RCC 7860 (cell line): ENCODE measurements at places on chromosomes 5 and 9.

DNA sequence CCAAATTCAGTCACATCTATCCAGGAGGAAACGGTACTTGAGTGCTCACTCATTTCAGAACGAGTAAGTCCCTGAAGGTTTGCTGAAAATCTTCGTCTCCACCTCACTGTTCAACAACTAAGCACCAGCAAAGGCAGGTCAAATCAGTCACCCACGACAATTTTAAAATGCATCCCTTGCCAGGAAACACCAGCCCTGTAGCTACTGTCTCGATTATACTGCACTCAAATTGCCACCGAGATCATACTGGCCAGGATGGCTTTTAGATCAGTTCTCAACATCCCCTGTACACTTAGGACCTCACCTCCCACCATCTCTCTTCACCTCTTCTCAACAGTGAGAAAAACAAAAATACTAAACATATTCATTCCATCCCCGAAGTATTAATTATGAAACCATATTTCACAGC, 298.6 kb downstream of the AGTPBP1 start:
- DNase-seq: no peak

- no peak for DNase-seq
These were observed 5.3 kb downstream of the GSN start for GRCh38 chr9:121273064-121273775.

DNA sequence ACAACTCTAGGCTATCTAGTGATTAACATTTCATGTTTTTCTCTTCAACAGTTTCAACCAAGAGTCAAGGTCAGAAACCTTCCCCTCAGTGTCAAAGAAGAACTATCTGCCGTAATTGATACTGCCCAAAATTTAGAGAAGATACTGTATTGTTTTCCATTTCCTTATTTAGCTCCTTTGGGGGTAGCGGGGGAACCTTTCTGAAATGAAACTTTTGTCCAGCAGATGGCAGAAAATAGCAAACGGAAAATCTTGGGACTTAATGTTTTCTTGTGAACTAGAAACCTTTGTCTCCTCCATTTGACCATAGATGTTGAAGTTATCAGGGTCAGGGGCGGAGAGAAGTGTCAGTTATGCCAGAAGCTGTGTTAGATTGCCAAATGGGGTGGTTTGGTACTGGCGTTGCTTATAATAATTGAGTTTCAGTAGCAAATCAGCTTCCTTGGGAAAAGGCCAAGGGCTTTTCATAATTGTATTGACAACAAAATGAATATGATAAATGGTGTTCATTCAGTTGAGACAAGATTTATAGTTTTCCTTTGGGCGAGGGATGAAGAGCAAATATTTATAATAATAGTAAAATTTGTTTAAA, 101.7 kb upstream of the TLX3 start:
- peak; percentile 28 for DNase-seq

- no peak for DNase-seq
These were observed 20.2 kb downstream of the RGS3 start for GRCh38 chr9:113483676-113484257.

DNA sequence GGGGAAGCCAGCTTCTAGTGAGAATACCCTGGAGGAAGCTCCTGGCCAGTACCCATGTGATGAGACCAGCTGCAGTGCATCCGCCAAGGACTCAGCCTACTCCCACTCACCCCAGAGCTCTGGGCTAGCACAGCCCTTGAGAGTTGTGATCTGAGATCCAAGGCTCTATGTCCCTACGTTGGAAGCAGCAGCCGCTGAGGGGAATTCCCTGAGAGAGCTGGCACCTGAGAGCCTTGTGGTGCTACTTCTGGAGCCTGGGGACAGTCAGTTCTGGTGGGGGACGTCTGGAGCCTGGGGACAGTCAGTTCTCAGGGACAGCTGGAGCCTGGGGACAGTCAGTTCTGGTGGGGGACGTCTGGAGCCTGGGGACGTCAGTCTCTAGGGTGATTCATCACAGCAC, 39.2 kb downstream of the PDZD2 start:
- DNase-seq: no peak

GRCh38 chr9:131704141-131704983, 35.5 kb downstream of the RAPGEF1 start:
- no peak for DNase-seq

GRCh38 chr5:37721447-37721871, 118.4 kb downstream of the GDNF start:
- peak; percentile 21 for DNase-seq

DNA sequence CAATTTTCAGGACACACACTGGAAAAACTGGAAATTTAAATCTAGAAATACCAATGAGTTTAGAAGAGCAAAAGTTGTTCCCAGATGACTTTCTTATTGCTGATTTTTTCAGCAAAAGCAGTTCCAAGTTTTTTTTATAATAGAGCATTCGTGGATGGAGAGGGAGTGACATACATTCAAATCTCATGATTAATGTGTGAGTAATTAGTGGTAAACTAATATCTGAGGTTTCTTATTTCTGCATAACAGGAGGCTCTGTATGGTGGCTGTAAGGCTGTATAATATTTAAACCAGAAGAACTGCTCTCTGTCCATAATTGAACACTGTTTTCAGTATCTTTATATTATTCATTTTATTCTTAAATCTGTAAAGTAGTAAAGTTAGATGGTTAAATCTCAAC, 25.8 kb downstream of the LYSMD3 start:
- DNase-seq: no peak

DNA sequence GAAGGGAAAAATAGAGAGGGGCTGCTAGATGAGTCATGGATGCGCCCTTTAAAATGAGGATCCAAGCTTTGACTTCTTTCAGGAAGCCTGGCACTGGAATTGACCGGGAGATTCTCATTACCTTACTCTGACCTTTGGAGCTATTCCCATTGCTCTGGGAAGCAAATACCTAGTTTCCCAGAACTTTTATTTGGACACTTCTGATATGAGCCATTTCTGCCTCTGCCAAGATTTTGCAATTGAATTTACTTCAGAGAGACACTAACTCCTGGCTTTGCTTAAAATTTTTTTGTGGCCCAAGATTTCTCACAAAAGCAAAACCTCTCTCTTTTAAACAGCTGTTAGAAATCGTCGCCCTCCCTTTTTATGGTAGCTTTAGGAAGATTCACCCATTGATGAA, 15.7 kb upstream of the AGXT2 start:
- no peak for DNase-seq

- no peak for DNase-seq
These were observed 102.6 kb downstream of the SLC1A3 start for GRCh38 chr5:36708996-36709395.

GRCh38 chr5:50667653-50668595, 1.5 kb downstream of the PARP8 start:
- peak; percentile 16 for DNase-seq

DNA sequence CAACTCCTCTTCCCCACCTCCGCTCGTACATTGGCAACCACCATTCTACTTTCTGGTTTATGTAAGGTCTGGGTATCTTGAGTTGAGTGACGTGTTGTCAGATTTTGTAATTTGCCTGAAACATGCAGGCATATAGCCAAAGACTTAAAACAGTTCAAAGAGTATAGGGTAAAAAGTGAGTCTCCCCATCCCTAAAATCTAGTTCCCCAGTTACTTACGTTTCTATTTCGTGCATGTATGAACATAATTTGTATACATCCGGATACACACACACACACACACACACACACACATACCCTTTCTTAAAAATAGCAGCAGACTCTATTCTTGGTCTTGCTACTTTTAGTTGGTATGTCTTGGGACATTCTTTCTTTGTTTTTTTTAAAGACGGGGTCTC, 915 bp downstream of the HSDL2 start:
- DNase-seq: peak; percentile 13

DNA sequence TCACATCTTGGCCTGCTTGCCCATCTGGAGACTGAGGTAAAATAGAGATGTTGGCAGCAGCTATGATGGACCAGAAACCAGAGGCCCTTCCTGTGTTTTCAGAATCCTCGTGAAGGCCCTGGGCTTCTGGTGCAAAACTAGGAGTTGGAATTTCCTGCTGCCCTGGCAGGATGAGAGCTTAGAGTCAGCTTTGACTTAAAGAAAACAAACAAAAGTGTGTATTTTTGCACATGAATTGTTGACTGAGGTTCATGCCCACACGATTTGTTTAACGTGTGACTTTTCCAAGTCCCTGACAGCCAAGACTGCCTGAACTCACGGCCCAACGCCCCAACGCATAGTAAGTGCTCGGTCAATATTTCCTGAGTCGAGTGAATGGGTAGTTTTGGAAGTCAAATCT, 303.1 kb downstream of the MLLT3 start:
- no peak for DNase-seq

GRCh38 chr9:106019039-106019680, 324.8 kb downstream of the TMEM38B start:
- DNase-seq: no peak

DNA sequence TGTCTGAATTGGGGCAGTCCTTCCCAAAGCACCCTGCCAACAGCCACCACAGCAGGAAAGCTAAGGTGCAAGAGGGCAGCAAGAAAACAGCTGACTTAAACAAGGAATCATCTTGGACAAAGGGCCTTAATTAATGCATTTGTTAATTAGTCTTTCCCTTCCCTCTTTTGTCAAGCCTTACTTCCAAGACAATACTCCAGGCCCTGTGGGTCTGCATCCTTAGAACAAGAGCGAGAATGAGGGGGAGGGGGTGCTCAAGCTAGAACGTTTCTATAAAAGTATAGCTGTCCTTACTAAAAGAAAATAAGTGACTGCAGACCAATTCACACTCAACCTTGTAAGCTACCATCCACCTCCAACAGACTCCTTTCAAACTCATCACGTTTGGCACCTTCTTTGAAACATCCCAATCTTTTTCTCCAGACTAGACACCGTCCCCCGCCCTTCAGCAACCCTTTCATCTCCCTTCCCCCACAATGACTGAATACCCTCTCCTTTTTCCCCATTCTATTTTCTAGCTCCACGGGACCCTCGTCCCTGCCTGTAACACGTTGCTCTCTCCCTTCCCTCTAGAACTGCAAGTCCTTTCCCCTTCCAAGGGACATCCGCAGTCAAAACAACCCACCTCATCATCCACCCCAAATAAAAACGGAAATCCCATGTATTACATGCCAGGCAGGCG, 85.7 kb upstream of the RNF38 start:
- DNase-seq: no peak

- DNase-seq: no peak
These were observed 65.2 kb downstream of the MRPL36 start for GRCh38 chr5:1734271-1734907.

DNA sequence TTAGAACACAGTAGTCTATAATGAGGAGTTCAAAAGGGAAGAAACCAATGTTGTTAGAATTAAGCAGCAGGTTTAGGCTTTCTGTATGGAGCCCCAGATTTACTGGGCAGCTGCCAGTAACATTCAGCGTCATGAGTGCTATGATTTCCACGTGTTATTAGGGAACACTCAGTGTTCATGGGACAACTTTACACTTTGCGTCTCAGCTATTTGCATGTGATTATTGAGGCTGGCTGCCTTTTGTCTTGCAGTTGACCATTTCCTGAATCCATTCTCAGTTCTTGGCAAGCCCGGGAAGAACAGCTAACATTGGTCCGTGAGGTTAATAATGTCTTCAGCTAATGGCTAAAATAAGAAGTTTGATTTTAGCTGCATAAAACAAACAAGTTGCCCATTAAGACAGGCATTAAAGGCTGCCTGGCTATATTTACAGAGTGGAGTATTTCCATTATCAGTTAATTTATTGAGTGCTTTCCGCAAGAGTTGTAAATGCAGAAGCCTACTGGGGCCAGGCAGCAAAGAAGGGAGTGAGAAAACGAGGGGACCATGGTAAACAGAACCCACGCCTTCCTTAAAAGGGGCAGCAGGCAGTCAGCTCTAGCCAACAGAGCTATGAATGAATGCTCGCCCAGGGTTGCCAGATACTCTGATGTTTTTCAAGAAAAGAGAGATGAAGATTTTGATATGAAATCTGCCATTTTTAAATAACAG, 120.9 kb downstream of the PIP5K1B start:
- DNase-seq: no peak

- DNase-seq: no peak
These were observed 124.4 kb downstream of the SLC28A3 start for GRCh38 chr9:84216151-84216550.

DNA sequence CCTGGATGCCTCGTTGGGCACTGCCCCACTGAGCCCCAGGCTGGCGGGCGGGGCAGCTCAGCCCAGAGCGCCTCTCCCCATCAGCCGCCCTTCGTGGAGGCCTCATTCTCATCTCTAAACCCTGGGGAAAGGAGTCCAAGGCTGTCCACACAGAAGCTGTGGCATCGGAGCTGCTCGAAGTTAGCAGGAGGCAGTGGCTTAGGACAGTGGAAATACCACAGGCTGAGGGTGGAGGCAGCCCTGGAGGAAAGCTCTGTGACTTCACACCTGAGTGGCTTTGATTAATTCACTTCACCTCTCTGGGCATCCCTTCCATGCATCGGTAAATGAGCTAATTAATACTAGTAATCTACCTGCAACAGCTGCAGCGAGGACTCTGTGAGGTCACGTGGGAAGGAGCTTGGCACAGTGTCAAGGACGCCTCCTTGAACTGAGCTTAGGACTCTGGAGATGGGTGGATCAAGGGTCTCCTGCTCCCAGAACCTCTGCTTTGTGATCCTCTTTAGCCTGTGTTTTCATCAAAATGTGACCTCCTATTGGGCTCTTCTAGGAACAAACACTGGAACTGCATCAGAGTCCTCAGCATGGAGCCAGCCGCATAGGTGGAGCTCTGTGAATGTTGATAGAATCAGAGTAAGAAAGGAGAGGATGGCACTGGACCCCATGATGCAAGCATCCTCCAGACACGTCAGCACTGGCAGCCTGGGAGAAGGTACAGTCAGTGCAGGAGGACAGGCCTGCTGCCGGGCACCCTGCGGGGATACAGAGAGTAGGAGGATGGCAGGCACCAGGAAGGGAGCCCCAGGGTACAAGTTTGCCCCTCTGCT, 842 bp upstream of the ANGPTL2 start:
- no peak for DNase-seq

DNA sequence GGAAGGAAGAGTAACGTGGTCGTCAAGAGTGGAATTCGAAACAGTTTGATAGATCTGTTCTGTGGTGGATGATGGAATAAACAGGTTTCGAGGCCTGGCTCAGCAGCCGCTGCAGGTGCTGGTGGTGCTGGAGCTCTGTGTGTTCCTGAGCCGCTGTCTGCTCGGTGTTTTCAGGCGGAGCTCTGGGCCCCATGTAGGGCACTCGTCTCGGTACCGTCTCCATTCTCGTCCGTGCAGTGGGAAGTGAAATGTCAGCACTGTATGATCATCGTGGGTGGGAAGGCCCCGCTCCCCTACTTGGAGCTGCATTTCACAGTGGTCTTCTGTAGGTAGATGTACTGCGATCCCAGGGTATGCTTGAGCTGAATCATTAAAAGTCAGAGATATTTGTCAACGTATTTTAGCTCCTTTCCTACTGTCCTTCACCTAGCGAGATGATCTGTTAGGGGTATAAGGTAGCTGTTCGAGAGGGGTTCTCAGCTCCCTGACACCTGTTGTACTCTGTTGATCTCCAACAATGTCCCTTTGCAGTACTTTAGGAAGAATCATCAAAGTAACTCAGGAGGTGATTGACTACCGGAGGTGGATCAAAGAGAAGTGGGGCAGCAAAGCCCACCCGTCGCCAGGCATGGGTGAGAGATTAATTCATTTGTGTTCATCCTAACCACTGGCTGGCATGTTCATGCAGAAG, 35.9 kb downstream of the TENT4A start:
- DNase-seq: no peak
